HS-5 (cell line): ENCODE measurements at places on chromosomes 7 and 10.

DNA sequence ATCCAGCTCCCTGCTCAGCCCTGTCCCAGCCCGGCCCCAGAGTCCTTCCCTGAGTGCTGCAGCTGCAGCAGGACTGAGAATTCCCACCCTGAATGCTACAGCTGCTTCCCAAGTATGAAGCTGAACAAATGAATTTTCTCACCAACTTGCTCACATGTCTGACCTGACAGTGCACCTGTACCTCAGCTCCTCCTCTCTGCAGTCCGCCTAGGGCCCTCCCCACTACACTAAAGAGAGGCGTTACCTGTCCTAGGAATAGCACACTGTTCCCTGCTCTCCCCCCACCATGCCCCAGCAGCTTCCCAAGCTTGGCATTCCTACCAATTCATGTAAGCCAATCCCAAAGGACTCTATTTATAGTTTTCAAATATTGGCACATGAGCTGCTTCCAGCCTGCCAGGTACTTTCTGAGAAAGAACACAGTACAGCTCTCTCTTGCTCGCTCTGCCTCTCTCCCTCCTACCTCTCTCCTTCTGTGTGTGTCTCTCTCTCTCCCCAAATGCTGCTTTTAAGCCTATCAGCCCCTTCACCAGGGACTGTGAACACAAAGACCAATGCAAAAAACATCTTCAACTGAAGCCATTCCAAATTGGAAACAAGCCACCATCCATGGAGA is 400.1 kb downstream of the TNS3 start:
- DNase-seq = no peak

GRCh38 chr10:78959217-78959923 is 109.4 kb upstream of the ZMIZ1 start:
- no peak for DNase-seq

- DNase-seq = no peak
Measured at GRCh38 chr10:12588091-12588860, 238.9 kb downstream of the CAMK1D start.

- no peak for DNase-seq
Measured at GRCh38 chr7:5477723-5478531, 54.3 kb upstream of the TNRC18 start.

GRCh38 chr10:127587668-127588365 is 38.7 kb downstream of the NPS start:
- DNase-seq = no peak

DNA sequence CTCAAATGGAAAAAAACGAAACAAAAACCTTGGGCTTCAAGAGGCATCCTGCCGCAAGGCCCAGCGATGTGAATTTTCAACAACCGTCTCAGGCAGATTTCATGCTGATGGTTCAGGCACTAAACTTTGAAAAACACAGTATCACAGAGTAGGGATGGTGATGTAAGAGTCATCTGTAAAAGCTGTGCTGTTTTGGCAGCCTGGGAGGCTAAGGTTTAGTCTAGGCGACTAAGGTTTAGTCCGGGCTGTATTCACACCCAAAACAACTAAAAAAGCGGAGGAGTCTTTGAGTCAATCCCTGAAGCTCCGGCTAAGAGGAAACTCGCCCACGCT is 420 bp upstream of the MINPP1 start:
- no peak for DNase-seq

DNA sequence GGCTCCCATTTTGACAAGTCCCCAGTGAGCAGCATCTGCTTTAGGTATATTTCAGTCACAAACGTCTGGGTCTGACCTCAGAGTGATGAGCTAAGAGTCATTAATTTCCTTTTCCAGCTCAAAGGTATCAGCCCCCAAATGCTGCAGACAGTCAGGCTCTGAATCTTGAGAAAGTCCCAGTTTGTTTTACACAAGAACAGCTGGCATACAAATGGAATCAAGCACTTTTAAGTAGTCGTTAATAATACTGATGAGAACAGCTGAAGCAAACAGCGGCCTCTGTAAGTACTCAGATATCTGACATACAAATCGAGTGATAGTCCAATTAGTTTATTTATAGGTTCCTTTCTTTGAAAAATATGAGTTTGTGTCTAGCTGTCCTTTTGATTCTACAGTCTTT is 49.4 kb upstream of the MSRB2 start:
- DNase-seq = no peak

DNA sequence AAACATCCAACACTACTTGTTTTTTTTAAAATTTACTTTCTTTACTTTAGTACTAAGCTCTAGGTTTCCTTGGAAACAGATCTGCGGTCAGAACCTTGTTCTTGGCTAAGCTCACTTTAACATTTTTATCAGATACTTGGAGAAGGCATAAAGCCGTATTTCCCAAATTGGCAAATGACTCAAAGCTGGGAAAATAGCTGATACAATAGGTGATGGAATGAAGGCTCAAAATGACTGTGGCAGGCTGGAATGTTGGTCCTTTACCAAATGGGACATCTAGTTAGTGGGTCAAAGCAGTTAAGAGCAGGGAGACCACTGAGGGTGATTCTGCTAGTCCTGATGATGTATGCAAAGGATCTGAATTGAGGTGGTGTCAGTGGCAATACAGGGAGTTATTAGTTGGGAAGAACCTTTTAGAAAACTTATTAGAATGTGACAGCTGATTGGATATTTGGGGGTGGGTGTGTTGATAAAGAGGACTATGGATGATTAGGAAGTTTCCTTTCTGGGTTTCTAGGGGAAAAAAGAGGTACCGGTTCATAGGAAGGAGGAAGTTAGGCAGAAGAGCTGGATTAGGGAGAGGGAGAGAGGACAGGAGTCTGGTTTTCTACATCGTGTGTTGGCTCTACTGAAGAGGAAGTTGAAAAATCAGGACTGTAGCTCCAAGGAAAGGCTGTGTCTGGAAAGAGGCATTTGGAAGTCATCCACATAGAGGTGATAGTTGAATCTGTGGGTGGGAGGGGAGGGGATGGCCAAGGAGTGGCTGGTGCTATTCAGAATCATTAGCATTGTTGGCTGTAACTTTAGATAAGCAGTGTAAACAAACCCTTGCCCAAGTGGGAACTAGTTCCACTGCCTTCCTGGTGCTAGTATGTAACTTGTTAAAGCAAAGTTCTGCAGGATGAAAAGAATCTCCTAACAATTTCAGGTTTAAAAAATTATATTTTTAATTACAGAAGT is 13.1 kb downstream of the PLCE1 start:
- DNase-seq = peak; percentile 88

GRCh38 chr10:94423627-94424026 is 21.3 kb downstream of the TBC1D12 start:
- no peak for DNase-seq

DNA sequence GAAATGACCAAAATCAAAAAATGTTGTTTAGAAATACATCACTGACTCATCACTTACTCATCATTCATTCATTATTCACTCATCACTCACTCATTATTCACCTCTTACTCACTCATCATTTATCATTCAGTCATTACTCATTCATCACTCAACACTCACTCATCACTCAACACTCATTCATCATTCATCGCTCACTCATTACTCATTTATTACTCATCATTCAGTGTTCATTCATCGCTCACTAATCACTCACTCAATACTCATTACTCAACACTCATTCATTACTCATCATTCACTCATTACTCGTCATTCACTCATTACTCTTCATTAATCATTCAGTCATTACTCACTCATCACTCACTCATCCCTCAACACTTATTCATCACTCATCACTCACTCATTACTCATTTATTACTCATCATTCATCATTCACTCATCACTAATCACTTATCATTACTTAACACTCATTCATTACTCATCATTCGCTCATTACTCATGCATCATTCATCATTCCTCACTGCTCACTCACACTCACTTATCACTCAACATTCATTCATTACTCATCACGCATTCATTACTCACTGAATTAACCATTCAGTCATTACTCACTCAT is 238.5 kb downstream of the ADARB2 start:
- no peak for DNase-seq

- DNase-seq = no peak
Measured at GRCh38 chr10:88253128-88253527, 330.0 kb downstream of the RNLS start.

DNA sequence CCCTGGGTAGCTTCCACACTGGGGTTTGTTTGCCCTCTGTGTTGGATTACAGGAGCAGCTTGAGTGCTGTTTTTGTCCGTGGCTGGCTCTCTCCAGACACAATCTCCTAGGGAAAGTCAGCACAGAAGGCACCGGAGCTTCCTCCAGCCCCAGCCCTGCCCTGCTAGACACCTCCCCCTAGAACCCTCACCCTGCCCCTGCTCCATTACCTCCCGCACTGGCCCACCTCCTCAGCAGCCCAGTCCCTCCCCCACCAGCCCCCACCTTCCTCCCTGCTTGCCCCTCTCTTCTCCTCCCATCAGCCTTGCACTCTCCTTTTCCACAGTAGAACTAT is 130.5 kb downstream of the ADCY1 start:
- DNase-seq = no peak

DNA sequence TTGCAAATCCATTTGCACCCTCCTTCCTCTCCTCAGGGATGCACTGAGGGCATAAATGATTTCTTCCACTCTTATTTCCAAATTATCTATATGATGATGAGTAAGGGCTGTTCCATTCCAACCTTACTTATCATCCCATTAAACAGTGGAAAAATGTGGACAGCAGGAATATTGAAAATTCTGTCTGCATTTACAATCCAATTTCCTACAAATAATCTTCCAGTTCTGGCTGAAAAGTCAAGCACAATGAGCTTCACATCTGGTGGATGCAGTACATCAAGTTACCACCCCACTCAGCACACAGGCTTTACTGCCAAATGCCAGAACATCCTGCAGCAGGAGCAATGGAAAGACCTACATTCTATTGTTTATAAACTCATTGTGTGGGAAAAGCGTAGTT is 345.0 kb upstream of the STEAP1 start:
- no peak for DNase-seq

- no peak for DNase-seq
Measured at GRCh38 chr7:18975276-18975675, 142.2 kb downstream of the TWIST1 start.

- DNase-seq = no peak
Measured at GRCh38 chr10:15738270-15738925, 18.7 kb upstream of the ITGA8 start.

DNA sequence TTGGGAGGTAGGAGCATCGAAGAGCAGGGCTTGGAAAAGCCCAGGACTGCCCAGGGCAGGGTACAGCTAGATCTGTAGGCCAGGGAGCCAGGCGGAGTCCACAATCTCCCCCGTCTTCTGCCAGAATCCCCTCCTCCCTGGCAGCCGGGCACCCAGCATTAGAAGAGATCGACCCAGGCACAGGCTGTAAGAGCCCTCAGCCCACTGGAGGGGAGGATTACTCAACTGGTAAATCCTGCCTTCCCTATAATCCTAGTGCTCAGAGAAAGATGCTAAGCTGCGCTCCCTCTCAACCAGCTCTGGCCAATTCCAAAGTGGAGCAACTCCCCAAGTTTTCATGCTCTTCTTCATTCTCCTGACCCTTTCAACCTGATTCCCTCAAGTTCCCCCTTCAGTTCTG is 3.2 kb downstream of the SPOCK2 start:
- no peak for DNase-seq

DNA sequence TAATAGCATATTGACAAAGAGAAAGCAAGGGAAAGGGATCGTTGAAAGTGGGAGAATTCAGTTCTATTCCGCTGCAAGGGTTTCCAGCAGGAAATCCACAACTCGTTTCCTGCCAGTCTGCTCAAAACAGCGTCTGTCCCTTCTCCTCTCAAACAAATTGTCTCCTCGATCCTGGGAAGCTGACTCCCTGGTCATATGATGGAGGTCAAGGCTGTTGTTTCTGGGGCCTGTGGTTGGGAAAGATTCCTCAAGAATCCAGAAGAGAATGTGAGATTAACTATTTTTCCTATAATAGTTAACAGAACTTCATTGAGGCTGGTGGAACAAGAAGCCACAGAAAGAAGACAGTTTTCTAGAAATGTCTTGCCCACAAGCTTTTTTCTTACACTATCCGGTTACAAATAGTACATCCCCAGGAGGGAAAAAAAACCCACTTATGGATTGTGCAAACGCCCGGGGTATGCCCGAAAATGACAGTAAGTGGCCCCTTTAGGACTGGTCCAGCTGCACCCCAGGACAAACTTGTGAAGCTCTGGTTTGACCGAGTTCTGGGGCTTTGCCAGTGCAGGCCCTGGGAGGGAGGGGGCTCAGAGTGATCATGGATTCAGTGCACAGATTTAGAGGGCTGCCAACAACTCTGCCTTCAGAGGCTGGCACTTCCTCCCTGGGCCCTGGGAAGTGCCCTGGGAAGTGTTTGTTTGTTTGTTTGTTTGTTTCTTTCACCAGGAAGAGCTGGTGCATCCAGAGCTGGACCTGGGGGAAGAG is 49.4 kb upstream of the CTBP2 start:
- no peak for DNase-seq

DNA sequence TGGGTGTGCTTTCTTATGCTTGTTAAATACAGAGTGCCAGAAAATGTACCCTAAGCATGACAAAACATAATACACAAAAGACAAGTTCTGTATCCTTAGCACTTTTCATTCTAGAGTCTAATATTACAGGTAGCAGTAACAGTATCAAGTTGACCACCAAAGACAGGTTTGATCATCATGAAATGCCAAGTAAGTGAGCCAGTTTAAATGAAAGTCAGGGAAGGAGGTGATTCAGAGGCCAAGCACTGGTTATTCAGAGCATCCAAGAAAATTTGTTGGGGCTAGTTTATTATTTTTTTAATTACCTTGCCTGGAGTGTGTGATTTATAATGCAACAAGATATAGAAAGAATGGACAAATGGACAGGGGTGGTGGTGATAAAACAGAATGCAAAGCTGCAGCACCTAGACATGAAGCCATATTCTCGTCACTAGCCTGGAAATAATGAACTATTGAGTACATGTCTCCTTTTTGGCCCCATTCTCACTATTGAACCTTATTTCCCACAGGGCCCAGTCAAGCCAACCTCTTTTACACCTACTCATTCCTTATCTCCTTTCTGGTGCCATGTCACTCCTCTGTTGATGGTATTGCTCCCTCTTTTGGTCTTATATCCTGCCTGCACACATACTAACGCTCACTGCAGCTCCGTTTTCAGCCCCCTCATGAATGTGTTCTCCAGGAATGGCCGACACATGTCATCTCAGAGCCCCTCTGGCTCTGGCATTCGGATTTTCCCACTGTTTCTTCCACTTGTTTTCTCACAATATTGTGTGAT is 78.6 kb upstream of the GLCCI1 start:
- no peak for DNase-seq

DNA sequence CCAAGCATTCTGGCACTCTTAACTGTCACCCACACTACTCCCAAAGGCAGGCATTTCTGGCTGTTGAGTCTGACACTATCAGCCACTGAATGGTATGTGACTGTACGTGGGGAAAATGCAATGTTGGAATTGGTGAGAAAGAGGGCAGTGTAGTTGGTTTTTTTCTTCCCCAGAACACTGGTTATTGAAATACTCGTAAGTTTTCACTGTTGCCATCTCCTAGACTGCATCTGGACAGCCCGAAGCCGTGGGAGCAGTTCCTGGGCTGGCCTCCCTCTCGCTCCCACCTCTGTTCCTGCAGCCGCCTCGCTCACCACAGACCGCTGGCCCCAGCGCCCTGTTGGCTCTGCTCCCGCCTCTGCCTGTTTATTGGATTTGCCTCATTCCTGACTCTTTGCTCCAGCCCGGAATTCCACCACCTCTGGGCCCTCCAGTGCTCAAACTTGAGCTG is 5.7 kb downstream of the PLCE1 start:
- no peak for DNase-seq
